ENCODE measurements at places on chromosomes 7 and 10.

- no peak for DNase-seq
These were observed 30.3 kb downstream of the BCAP29 start for GRCh38 chr7:107610323-107610722.

DNA sequence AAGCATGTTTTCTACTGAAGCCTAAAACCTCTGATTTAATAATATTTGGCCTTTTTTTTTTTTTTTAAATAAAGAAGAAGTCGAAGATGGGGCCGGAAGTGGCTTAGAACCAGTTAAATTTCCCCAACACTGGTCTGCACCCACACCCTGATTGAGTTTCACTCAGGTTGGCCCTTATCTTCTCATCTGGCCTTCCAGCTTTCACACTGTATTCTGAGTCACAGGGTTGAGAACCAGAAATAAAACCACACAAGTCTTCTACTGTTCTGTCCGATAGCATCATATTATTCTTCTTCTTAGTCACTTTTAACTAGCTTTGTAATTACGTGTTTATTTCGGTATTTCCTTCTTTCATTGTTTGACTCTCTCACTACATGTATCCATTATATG lies 9.9 kb downstream of the ZNF365 start:
- DNase-seq: peak; percentile 27

GRCh38 chr10:101493782-101494281 lies 94.2 kb downstream of the POLL start:
- DNase-seq: no peak

DNA sequence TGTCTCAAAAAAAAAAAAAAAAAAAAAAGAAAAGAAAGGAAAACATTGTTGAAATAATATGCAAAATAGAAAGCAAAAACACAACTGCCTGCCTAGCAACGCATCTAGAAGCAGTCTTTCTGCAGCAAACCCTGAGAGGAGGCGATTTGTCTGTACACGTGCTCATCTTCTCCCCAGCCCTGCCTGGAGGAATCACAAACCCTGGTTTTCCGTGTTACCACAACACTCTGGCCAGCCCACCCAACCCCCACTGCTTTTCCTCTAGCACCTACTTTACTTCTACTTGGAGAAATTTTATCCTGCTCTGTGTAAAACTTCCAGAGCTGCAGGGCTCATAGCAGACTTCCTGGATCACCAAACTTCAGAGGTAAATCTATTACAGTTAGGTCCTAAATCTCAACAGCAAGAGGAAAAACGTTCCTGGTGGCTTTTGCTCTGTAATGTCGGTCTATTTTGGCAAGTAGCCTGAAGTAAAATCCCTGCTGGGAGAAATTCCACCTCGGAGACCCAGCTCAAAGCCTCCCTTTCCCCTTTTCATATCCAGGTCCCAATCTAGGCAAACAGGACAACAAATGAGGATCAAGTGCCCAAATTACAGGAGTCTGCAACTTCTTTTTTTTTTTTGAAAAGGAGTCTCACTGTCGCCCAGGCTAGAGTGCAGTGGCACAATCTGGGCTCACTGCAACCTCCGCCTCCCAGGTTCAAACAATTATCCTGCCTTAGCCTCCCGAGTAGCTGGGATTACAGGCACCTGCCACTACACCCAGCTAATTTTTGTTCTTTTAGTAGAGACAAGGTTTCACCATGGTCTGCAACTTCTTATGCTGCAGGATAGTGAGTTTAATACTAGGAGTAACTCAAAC lies 91.6 kb downstream of the DNMBP start:
- DNase-seq: no peak

- no peak for DNase-seq
These were observed 76.8 kb upstream of the INSIG1 start for GRCh38 chr7:155220903-155221302.

GRCh38 chr10:64211466-64211865 lies 690.3 kb downstream of the REEP3 start:
- no peak for DNase-seq

DNA sequence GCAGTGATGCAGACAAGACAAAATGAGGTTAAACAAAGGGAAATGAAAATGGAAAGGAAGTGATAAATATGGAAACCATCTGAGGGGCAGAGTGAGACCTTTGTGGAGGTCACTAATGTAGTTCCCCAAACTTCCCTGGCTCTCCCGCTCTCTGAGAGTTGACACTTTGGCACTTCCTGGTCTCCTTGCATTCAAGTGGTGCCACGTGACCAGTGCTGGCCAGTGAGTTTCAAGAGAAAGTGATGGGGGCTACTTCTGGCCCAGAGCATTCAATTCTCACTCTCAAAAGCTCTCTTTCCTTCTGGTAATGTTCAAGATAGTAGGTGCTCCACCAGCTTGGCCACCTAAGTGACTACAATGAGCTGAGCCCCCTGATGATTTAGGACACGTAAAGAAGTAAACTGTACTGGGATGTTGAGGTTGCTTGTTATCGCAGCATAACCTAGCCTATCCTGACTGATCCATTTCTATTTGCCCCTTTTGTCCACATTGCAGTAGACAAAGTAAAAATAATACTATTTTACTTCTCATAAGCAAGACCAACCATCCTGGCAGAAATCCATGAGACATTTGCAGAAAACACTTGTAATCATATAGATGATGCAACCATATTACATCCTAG lies 242.0 kb upstream of the YAE1 start:
- DNase-seq: no peak

- no peak for DNase-seq
These were observed 72.0 kb upstream of the ZMIZ1 start for GRCh38 chr10:78996792-78997129.

- no peak for DNase-seq
These were observed 3.0 kb upstream of the CYP2C18 start for GRCh38 chr10:94680544-94680943.

- DNase-seq: no peak
These were observed 37.4 kb upstream of the CDK6 start for GRCh38 chr7:92873776-92874175.

DNA sequence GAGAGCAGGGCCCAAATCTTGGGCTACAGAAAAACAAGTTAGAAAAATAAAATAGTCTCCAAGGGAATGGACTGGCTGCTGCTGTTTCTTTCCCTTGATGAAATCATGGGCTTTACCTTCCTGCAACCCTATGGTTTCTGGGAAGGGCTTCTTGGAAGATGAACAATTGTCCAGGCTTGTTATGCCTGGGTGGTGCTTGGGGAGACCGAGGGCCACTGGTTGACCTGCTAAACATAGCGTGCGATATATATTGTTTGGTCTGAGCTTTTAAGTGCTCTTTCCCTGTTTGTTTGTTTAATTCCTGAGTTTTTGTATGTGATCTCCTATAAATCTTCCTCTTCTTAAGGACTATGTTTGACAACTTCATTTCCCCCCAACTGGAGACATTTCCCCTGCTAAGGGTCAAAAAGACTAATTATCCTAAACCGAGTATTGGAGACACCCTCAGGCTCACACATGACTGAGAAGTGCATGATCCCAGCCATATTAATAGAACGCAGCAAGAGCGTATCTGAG lies 37.9 kb downstream of the SLC25A28 start:
- no peak for DNase-seq

- DNase-seq: no peak
These were observed 517 bp downstream of the SRGN start for GRCh38 chr10:69088471-69088769.

DNA sequence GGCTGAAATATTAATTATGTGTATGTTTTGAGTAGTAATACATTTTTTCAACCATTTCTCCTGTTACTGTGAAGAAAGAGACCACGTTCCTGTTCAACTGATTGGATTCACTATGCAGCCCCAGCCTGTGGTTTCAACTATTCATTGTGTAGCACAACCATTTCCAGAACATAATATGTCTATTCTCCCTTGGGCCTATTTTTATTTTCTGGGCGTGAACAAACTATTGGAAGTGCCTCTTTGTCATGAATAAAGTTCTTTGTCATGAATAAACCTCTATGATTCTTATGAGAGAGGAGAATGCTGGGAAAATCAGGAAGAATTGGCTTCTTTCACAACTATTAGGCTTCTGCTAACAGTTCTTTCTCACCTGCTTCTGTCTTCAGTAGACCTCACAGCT lies 152.4 kb downstream of the GNAT3 start:
- DNase-seq: no peak

GRCh38 chr10:14820010-14820774 lies 17.6 kb downstream of the CDNF start:
- no peak for DNase-seq

- no peak for DNase-seq
These were observed 125.7 kb upstream of the ZNF438 start for GRCh38 chr10:31157123-31158010.

DNA sequence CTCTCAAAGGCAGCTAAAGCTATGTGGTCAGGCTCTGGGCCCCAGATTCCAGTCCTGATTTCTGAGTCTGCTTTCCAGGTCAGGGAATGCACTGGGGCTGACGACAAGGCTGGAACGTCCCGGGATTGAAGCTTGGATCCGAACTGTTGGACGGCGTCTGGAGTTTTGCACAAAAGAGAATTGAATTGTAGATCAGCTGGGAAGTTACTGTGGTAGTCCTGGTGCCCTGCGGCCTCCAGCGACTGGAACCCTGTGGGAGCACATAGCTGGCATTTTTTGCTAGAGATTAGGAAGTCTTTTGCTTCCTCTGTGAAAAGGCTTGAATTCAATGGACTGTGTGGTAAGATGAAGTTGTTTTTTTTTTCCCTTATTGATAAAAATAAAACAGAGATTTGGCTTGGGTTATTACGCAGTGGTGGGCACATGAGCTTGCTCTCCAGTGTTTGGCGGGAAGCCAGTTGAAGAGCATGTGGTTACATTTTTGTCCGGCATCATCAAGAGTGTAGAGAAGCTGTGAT lies at the start of gene HK1:
Gene HK1, plus strand, starts transcription at position 51 of the 518 bp plus-strand sequence.
- DNase-seq: no peak

DNA sequence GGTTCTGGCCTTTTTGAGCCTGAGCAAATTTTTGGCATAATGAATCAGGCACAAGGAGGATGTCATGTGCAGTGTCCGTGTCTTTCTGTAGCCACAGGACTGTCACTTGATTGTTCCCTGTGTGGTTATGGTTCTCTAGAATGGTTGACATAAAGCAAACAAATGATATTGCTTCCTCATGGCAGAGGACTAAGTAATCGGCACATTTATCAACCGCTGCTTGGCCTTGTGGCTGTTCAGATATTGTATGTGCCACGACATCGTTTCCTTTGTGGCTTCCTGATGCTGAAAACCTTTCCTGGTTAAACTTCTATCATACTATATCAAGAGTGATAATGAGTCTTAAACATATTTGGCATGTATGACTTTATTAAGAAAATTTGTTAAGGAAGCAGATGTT lies 598.8 kb downstream of the SUGCT start:
- no peak for DNase-seq

- peak; percentile 7 for DNase-seq
These were observed 16.1 kb upstream of the LAMB4 start for GRCh38 chr7:108146070-108146842.
